ENCODE measurements at places on chromosomes 5 and 9.

DNA sequence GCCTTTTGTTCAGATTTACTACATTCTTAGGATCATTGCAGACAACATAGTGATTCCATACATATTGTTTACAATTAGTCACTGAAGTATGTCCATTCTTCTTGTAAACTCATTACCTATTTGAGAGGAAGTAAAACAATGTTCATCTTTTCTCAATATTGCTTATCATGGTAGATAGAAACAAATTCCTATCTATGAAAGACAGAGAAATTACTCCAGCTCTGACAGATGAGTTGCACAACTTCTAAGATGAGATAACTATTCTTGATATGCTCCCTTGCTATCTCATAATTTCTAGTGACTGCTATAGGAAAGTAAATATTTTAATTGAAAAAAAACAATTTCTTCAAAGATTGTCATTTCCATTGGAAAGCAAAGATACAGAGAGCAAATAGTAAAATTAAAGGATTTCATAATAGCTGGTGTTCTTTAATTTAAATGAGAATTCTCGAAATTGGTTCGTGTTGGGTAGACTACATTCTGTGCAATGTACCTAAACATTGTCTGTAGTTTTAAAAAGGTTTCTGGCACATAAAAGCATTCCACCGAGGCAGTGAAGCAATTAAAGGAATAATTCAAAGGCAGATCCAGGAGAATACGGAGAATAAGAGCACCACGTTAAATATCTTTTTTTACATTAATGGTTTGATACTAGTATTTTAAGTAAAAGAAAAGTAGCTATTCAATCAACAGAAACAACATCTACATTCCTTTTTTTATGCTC lies 1029.1 kb upstream of the ACO1 start:
- no peak for DNase-seq

- DNase-seq, result no peak
Observed at GRCh38 chr9:18238752-18239447, 235.1 kb upstream of the ADAMTSL1 start.

GRCh38 chr5:8505196-8505595 lies 636.2 kb downstream of the MTRR start:
- DNase-seq, result no peak

DNA sequence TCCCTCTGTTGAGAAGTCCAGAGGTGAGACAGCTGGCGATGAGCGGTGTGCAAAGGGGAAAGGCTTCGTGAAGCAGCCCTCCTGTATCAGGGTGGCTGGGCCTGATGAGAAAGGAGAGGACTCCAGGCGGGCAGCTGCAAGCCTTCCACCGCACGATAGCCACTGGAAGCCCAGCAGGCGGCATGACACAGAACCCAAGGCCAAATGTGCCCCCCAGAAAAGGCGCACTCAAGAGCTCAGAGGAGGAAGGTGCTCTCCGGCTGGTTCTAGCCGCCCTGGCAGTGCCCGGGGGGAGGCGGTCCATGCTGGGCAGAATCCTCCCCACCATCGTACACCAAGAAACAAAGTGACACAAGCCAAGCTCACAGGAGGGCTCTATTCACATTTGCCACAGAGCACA lies 60.3 kb downstream of the TEX10 start:
- no peak for DNase-seq

- DNase-seq, result no peak
Observed at GRCh38 chr5:80985600-80986228, 25.6 kb downstream of the RASGRF2 start.

DNA sequence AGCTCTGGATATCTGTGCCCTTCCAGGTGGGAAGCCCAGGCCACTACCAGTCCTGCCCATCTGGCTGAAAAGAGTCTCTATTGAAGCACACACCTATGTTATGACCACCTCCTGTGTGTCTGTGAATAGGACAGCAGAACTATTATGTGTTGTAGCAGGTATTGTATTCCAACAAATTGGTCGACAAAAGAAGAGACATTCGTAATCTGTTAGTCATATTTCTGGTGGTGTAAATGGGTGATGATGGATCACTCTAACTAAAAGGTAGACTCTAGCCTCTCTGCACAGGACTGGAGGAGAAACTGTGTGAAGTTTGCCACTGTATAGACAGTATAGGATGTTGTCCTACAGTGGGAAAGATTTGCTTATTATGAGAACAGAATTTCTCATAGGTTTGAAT lies 416.1 kb downstream of the TMEM38B start:
- DNase-seq, result no peak

- DNase-seq, result no peak
Observed at GRCh38 chr9:69370430-69370829, 45.4 kb downstream of the ENTREP1 start.

DNA sequence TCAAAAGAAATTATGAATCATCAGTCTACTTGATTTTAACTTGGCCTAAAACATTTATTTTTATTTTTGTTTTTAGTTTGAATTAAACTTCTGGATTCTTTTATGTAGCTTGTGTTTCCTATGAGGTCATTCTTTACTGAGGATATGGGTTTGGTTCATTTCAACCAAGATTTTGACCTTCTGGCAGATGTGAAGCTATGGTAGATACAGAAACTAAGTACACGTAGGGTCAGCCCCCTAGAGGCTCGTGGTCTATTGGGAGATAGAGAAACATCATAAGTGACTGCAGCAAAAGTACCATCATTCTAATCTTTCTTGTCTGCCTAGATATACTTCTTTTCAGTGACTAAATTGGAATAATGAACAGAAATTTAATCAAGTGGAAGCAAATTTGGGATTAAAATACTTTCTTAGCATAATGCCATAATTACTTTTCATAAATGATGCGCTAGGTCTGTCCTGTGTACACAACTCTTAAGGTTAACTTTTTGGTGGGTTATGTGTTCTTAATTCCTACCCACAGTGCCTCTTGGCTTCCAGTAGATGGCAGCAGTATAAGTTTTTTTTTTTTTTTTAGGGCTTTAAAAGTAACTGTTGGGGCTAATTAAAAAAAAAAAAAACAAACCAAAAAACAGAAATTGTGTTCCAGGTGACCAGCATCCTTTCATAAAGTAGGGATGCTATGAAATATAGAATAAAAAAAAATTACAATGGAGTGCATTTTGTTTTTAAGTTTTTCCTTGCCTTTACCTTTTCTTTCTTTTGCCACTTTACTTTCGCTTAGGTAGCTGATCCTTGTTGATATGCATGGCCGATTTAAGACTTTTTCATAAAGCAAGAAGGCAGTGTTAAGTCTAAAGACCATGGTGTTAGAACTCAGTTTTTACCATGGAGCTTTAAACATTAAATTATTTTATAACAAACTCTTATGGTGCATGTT lies 49.9 kb downstream of the LRRTM2 start:
- DNase-seq, result no peak

GRCh38 chr5:99724732-99725290 lies 796.0 kb upstream of the CHD1 start:
- no peak for DNase-seq

DNA sequence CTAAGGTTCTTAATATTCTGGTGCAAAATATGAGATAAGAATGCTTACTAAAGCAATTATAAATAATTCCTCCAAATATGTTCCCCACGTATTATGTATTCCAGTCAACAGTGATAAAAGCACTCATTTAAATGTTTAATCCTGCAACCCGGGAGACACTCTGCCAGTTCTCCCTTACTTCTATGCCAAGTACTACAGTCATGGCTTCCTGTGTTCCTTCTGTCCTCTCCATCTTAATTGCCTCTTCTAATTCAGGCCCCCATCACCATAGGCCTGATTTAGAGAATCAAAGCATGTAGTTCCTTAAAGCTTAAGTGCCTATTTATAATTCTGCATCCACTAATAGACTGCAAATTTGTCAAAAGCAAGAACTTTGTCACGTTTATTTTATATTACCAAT lies 474.8 kb downstream of the SEMA5A start:
- no peak for DNase-seq

- no peak for DNase-seq
Observed at GRCh38 chr5:58241389-58241788, 218.5 kb downstream of the PLK2 start.

DNA sequence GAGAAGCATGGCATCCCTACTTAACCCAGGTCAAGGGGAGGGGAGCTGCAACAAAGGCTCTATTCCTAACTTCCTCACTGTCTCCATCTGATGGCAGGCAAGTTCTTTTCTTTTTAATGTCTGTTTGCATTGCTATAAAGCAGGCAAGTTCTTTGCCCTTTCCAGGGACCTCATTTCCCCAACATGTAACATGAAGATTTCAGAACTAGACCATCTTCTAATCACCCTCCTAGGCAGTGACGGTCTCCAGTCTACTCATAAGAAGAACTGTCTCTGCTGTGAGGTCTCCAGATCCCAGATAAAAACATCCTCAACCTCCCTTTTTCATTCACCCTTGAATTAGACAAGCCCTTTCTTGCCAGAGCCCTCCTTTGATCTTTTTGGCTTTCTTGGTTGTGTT lies 42.1 kb downstream of the PPP1R2B start:
- no peak for DNase-seq

GRCh38 chr5:142512043-142513042 lies 173.5 kb downstream of the FGF1 start:
- DNase-seq, result no peak

DNA sequence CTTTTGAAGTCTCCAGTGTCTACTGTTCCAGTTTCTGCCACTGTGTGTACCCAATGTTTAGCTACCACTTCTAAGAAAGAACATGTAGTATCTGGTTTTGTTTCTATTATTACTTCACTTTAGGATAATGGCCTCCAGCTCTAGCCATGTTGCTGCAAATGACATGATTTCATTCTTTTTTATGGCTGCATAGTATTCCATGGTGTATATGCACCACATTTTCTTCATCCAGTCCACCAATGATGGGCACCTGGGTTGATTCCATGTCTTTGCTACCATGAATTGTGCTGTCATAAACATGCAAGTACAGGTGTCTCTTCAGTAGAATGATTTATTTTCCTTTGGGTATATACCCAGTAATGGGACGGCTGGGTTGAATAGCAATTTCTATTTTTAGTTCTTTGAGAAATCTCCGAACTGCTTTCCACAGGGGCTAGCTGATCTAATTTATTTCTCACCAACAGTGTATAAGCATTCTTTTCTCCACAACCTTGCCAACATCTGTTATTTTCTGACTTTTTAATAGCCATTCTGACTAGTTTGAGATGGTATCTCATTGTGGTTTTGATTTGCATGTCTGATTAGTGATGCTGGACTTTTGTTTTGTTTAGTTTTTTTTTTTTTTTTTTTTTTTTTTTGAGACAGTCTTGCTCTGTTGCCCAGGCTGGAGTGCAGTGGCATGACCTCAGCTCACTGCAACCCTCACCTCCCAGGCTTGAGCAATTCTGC lies 68.9 kb downstream of the WDR41 start:
- DNase-seq, result no peak

- DNase-seq, result no peak
Observed at GRCh38 chr9:73059247-73059646, 92.4 kb upstream of the ANXA1 start.

DNA sequence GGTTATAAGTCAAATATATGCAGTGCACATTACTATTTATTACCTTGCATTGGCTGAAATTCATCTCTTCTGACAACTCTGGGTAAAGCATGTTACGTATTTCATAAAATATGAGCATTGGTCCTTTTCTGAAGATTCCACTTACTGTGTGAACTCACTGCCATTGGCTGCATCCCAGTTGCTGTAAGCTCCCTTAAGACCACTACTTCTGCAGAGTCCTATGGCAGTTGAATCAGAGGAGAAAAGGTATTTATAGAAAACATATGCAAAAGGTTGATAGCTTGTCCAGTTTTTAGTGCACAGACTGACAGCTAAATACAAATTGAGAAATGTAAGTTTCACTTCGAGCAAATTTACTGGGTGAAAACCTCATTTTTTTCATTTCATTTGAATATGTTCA lies 394.6 kb upstream of the ARRDC3 start:
- DNase-seq, result no peak

DNA sequence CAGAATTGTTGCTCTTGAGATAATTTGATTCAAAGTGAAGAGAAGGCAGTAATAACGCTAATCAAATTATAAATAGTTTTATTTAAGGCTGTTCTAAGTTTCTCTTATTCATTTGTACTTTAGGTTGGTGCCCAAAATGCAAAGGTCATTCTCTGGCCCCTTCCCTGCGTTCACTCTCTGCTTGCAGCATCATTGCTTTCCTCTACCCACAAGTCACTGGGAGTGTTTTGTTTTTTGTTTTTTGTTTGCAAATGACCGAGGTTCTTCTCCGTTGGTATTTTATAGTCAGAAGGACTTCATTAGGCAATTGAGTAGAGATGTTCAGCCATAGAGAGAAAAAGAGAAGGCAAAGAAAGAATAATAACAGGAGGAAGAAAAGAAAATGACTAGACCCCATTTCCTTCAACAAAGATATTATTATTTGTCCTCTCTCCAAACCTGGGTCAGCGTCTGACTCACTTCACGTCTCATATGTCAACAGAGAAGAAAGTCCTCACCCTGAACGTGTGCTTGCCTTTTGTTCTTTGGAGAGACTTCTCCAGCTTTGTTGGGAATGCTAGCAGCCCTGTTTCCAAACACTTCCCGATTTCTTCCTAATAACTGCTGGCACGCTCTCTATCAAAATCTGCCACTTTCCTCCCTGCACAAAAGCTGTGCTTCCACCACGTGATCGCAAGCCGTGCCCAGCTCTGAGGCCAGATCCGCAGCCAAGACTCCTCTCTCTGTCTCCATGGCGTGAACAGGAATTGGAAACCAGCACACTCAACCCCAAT lies 119.8 kb downstream of the EBF1 start:
- DNase-seq, result no peak

DNA sequence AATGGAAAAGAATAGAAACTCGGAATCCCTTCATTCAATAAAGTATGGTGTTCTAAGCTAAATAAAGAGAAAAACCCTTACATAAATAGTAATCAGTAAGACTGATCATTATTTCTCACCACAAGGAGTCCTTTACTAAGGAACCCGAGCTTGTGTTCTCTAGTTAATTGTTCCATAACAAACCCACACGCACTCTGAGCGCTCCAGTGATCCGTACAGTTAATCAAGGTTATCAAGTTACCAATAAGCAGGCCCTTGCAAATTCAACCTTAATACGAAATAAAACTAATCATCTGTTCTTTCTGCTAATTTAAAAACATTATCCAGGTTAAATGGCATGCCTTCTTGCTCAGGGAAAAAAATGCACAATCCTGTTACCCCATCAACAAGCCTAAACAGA lies 224.4 kb downstream of the FRMD3 start:
- DNase-seq, result no peak

GRCh38 chr5:15554542-15554941 lies 54.6 kb downstream of the FBXL7 start:
- no peak for DNase-seq

GRCh38 chr5:172035049-172035448 lies 28.6 kb upstream of the FBXW11 start:
- no peak for DNase-seq

All from activated effector memory CD4-positive, alpha-beta T cell treated with Interleukin-2 at 50 U/mL for 16 hours (primary cell).